ENCODE measurements at places on chromosomes 7 and 10.

GRCh38 chr7:29900745-29901144 lies 88.9 kb downstream of the SCRN1 start:
- DNase-seq = no peak

GRCh38 chr7:140594131-140594691 lies 46.4 kb downstream of the DENND2A start:
- no peak for DNase-seq

- DNase-seq = no peak
Measured at GRCh38 chr10:47378606-47379444, 5.3 kb downstream of the ZNF488 start.

GRCh38 chr10:17782921-17783665 lies 26.1 kb upstream of the MRC1 start:
- no peak for DNase-seq

- DNase-seq = no peak
Measured at GRCh38 chr7:7122033-7122478, 60.3 kb upstream of the C1GALT1 start.

DNA sequence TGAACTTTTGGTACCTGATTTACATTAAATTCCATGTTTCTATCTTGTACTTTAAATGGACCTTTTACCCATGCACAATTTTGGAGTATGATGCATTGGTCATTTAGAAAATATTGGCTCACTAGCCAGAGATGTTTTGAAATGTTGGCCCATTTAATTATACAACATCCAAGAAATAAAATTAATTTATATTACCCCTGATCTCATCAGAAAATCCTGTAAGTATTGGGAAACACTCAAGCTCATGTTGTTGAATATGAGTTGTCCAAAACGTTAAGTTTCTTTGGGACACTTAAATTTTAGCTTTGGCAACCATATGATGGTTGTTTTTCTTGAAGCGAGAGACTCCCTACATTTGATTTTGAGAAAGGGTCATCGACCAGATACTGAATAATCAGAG lies 492.7 kb downstream of the RPS24 start:
- DNase-seq = no peak

DNA sequence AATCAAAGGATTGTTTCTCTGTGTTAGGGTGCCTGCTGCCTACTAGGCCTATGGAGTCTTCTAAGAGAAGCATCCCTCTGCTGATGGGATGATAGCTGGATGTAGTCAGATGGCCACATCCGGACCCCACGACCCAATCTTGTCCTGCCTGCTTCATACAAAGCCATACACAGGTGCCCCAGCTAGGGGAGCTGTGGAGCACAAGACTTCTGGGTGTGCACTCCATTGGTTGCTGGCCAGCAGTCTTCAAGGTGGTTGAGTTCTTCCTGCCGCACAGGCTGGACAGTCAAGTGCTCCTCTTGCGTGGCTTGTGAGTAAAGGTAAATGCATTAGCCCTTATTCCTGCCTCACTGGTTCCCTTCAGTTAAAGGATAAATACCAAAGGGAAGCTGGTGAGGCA lies 120.2 kb downstream of the TEX36 start:
- DNase-seq = no peak

- DNase-seq = no peak
Measured at GRCh38 chr7:137674551-137675409, 172.0 kb downstream of the DGKI start.

GRCh38 chr7:22576612-22577469 lies 76.9 kb upstream of the STEAP1B start:
- DNase-seq = no peak

DNA sequence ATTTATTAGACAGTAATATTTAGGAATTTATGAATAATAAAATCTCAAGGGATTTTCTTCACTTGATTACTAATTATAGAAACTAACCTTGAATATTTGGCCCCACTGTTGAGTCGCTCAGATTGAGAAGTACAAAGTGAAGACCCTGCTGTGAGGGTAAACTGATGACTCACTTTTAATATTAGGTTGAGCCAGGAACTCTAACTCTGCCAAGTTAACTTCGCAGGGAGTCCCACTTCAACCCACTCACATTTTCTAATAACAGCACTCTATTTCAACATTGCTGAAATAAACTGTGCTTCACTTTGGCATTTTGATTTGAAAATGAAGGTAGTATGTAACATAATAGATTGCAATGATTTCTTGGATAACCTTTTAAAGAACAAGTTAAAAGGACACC lies 200.7 kb downstream of the POLR1F start:
- DNase-seq = no peak

- DNase-seq = no peak
Measured at GRCh38 chr10:63994371-63994770, 473.2 kb downstream of the REEP3 start.

- DNase-seq = no peak
Measured at GRCh38 chr10:26481315-26481692, 43.2 kb downstream of the APBB1IP start.

- no peak for DNase-seq
Measured at GRCh38 chr7:83704564-83704963, 55.6 kb upstream of the SEMA3E start.

DNA sequence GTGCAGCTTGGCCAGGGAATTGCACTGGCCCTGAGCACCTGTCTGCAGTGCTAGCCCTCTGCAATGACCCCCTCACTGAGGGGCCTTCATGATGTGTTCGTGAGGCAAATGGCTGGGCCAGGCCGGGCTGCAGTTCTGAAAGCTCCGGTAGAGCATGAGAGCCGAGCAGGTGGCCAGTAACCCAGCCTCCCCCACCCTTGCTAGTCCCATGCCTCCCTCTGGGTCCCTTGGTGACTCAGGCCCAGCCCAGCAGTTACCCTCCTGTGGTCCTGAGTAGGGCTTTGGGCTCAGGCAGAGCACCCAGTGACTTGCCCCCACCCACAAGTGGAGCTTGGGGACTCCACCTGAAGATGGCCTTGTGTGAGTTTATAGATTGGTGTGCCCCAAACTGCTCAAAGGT lies 16.1 kb upstream of the CSGALNACT2 start:
- DNase-seq = no peak

GRCh38 chr10:88616250-88616977 lies 29.9 kb downstream of the LIPJ start:
- DNase-seq = no peak

Data from hepatocyte (in vitro differentiated cells).